ENCODE measurements at places on chromosomes 7 and 10.

- no peak for DNase-seq
Measured at GRCh38 chr10:47254611-47255010, 45.4 kb upstream of the GDF10 start.

- DNase-seq, result peak; percentile 39
Measured at GRCh38 chr7:100130608-100131453, 4.1 kb downstream of the MBLAC1 start.

- DNase-seq, result no peak
Measured at GRCh38 chr7:43137811-43138210, 25.4 kb downstream of the HECW1 start.

- DNase-seq, result no peak
Measured at GRCh38 chr7:71485586-71485985, 353.6 kb downstream of the GALNT17 start.

DNA sequence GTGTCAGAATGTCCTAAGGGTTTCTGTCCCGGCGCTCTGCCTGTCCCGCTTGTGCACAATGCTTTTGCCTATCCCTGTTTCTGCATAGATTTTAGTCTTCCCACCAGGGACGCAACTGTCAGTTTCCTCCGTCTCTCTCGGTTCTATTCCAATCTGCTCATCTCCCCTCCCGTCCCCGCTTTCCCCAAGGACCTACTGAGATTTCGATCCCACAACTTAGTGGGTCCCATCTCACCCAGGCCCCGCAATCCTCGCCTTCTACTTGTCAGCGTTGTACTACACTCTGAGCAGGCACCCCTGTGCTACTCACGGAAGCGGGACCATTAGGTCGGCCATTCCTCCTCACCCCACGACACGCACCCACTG, 519 bp upstream of the ZNF655 start:
- DNase-seq, result no peak
